ENCODE measurements at places on chromosomes 5 and 9. TPM values are rescaled to one million over a fixed set of nuclear protein-coding genes. Genes with fewer than 3 reads are reported as not detected.

DNA sequence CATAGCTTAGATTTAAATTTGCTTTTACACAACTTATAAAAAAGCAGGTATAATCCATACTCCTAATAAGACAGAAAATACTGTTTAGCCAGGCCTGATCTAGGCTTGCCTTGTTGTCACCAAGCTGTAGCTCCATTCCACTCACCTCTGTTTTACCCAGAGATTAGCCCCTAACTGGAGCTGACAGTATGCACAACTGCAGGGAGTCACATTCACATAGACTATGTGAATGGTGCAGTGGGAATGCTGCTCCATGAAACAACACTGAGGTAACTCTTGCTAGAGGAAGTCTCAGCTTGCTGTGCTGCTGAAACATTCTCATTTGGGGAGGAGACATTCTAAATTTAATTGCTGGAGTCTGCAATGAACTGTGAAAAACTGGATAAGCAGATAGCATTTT, 209.1 kb downstream of the TMEM232 start:
- H3K27ac ChIP-seq = no peak overlapping the region
- H3K27me3 ChIP-seq = no peaks in the 10 kb centered on the region
- no peak for DNase-seq
- H3K4me1 ChIP-seq = no peaks in the 10 kb centered on the region

- no peak overlapping the region for H3K27ac ChIP-seq
- H3K4me3 ChIP-seq = no peak overlapping the region
- DNase-seq = no peak
- H3K27me3 ChIP-seq = no peaks in the 10 kb centered on the region
Measured at GRCh38 chr5:25128606-25129005, 483.8 kb upstream of the CDH10 start.

DNA sequence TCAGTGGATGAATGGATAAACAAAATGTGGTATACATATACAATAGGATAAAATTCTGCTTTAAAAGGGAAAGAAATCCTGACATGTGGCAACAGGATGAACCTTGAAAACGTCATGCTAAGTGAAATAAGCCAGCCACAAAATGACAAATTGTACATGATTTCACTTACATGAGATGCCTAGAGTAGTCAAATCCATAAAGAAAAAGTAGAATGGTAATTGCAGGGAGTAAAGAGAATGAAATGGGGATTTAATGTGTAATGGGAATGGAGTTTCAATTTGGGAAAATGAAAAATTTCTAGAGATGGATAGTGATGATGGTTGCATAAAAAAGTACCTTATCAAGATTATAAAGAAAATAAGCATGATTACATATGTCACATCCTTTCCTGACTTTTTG, 1489.2 kb upstream of the C9orf72 start:
- no peak overlapping the region for H3K27ac ChIP-seq
- no peaks in the 10 kb centered on the region for H3K36me3 ChIP-seq
- H3K27me3 ChIP-seq = no peaks in the 10 kb centered on the region
- DNase-seq = no peak

DNA sequence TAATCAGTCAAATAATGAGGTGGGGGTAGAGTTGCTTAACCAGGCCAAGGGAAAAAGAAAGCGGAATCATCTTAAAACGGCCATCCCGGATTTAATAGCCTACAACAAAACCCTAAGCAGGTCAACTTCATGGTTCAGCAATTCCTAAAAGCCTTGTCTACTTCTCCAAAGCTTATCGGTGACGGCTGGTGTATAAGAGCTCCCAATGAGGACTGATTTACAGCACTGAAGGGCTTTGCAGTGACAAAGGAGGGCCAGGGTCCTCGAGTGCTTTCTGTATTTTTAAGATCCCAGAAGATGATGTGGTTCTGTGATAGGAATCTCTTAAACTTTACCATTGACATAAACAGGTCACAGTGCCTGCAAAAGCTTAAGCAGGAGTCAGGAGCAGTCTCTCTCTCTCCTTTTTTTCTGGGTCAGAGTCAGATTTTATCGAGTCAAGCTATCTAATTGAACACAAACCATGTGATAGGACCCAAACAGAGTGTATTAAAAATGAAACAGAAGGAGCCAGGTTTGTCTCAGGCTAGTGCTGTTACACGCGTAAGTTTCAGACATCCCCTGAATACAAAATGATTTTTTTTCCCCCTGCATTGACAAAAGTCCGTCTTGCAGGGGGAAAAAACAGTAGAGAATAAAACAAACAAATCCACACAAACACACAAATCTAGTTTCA, 663.6 kb upstream of the ZNF608 start:
- no peaks in the 10 kb centered on the region for H3K27me3 ChIP-seq
- H3K36me3 ChIP-seq = no peaks in the 10 kb centered on the region
- no peak overlapping the region for H3K4me3 ChIP-seq
- H3K4me1 ChIP-seq = no peaks in the 10 kb centered on the region
- H3K27ac ChIP-seq = no peak overlapping the region

GRCh38 chr5:71938895-71939294, 168.4 kb upstream of the MAP1B start:
- H3K27me3 ChIP-seq = peaks cover 3% of the 10 kb centered on the region
- H3K36me3 ChIP-seq = no peaks in the 10 kb centered on the region
- no peak for DNase-seq

DNA sequence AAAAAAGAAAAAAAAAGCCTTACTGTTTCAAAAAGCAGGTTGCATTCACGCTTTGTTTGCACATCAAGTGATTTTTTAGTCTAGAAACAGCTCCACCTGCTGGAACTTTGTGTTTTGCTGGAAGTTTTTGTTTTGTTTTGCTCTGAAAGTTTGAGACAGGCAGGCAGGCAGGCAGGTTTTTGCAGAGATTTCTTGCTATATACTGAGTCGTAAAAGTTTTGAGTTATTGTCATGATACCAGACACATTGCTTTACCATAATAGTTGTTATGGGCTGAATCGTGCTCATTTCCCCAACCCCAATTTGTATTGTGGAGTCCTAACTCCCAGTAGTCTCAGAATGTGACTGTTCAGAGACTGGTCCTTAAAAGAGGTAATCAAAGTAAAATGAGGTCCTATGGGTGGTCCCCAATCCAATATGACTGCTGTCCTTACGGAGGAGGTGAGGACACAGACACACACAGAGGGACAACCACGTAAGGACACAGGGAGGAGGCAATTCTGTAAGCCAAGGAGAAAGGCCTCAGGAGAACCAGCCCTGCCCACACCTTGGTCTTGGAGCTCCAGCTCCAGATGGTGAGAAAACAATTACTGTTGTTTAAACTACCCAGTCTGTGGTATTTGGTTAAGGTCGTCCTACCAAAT, 20.9 kb downstream of the OR2Y1 start:
- H3K4me1 ChIP-seq = no peaks in the 10 kb centered on the region
- DNase-seq = peak; percentile 57
- H3K36me3 ChIP-seq = no peaks in the 10 kb centered on the region
- no peak overlapping the region for H3K27ac ChIP-seq

- H3K36me3 ChIP-seq = no peaks in the 10 kb centered on the region
- H3K27ac ChIP-seq = no peak overlapping the region
- no peak overlapping the region for H3K4me3 ChIP-seq
- DNase-seq = no peak
- H3K27me3 ChIP-seq = no peaks in the 10 kb centered on the region
Measured at GRCh38 chr9:19783500-19783899, 5.3 kb downstream of the SLC24A2 start.

DNA sequence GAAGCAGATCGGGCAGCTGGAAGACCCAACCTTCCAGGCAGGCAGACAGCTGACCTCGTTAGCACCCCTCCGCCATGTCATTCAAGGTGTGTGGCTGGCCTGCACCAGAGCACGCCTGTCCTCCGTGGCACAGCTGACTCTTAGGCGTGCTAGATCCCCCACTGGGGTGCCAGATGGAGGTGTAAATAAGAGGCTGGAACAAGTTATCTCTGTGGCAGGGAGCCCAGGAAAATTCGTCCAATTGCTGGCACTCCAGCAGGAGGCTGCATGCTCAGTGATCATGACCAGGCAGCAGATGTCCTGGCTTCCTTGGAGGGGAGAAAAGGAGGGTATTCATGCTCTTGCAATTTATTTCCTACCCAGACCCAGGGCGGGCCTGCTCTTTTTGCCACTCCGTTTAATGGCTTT, 7.8 kb upstream of the ALDOB start:
- H3K36me3 ChIP-seq = no peaks in the 10 kb centered on the region
- no peaks in the 10 kb centered on the region for H3K4me1 ChIP-seq
- H3K4me3 ChIP-seq = no peak overlapping the region
- H3K27me3 ChIP-seq = peaks cover 9% of the 10 kb centered on the region
- H3K27ac ChIP-seq = no peak overlapping the region

DNA sequence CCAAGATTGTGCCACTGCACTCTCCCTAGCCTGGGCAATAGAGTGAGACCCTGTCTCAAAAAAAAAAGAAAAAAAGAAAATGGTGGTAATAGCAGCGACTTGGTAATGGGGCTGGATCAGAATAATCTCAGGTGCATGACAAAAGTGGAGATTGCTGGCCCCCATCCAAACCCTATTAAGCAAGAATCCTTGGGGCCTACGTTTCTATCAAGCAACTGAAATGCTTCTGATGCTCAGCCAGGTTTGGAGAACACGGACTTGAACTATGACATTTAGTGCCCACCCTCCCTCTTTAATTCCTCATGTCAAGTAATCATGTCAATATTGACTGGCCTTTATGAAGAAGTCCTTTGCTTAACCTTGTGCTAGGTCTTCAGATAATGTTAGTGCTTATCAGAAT, 6.6 kb downstream of the C5orf52 start:
- no peaks in the 10 kb centered on the region for H3K27me3 ChIP-seq
- H3K36me3 ChIP-seq = no peaks in the 10 kb centered on the region
- no peak for DNase-seq
- H3K27ac ChIP-seq = no peak overlapping the region
- no peaks in the 10 kb centered on the region for H3K4me1 ChIP-seq

DNA sequence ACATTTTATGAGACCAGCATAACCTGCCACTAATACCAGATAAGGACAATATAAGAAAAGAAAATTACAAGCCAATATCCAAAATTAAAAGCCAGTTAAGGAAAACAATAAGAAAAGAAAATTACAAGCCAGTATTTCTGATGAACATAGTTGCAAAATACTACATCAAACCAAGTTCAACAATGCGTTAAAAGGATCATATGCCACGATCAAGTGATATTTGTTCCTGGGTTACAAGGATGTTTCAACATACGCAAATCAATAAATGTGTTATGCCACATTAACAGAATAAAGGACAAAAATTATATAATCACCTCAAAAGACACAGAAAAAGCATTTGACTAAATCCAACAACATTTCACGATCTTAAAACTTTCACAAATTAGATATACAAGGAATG, 431.9 kb downstream of the ELAVL2 start:
- H3K4me3 ChIP-seq = no peak overlapping the region
- H3K36me3 ChIP-seq = no peaks in the 10 kb centered on the region
- H3K27me3 ChIP-seq = no peaks in the 10 kb centered on the region

DNA sequence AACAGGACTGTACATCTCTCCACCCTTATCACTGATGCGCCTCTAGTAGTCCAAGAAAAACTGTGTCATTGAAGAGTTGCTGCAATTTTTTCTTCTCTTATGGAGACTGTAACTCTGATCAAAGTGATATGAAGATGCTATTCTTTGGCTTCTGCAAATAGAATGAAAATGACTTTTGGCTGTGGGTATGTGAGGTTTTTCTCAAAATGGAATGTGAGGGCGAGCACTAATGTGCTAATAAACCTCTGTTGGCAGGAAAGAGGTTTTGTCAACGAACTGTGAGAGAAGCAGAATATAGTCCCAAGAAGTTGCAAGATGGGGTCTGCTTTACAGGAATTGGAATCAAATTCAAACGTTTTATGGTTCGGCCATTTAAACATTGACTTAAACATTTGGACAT, 252.0 kb upstream of the GAS1 start:
- no peaks in the 10 kb centered on the region for H3K36me3 ChIP-seq
- H3K4me1 ChIP-seq = no peaks in the 10 kb centered on the region
- DNase-seq = no peak

DNA sequence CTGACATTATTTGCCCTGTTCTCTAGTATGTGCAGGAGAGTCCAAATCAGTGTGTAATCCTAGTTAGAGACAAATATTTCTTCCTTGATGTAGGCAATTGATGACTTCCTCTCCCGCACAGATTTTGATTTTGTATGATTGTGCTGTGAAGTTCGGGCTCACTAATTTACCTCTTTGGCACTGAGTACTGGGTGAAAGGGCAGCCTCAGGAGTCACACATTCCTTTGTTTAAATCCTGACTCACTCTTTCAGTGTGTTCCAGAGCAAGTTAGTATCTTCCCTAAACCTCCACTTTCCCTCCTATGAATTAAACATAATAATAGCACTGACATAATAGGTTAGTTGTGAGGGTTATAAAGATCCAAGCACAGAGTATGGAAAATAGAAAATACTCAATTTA, 269.7 kb downstream of the ISL1 start:
- H3K4me1 ChIP-seq = no peaks in the 10 kb centered on the region
- H3K36me3 ChIP-seq = no peaks in the 10 kb centered on the region
- no peak overlapping the region for H3K27ac ChIP-seq
- no peak overlapping the region for H3K4me3 ChIP-seq
- no peaks in the 10 kb centered on the region for H3K27me3 ChIP-seq

DNA sequence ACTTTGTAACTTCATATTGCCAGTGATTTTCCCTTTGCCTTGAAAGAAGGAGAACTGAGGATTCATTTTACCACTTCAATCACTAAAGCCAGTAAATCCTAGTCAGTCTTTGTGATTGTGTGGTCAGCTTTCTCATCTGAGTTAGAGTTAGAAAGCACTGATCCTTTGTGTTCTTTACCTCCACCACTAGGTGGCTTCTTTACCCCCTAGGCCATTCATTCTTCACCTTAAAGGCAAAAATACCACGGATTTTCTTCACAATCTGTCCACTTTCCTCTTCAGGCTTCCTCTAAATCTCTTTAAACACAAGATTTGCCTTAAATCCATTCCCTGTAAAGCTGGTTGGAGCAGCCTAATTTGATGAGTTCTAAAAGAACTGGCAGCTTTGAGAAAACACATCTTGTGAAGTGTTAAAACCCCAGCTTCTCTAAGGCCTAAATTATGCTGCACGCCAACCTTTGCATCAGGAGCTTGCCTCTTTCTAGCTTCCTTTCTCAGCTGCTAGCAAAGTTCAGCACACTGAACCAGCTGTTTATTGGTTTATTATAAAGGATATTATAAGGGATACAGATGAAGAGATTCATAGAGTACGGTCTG, 20.4 kb downstream of the BDP1 start:
- no peak for DNase-seq
- no peaks in the 10 kb centered on the region for H3K27me3 ChIP-seq
- H3K36me3 ChIP-seq = peaks cover 7% of the 10 kb centered on the region

Gene WNT8A
- polyA plus RNA-seq = not detected

Gene ZNF483
- polyA plus RNA-seq = 8.3 TPM

Gene OR1Q1
- not detected for polyA plus RNA-seq

Gene PCDHGA7
- not detected for polyA plus RNA-seq

Gene PPP2R2B
- 0.15 TPM for polyA plus RNA-seq

Gene CDH12
- not detected for polyA plus RNA-seq

Gene LRRC70
- polyA plus RNA-seq = 2.0 TPM
